ENCODE measurements at places on chromosomes 16 and 17.
A peak's percentile ranks its signal among the peaks of the same experiment; 100 is the strongest.

GRCh38 chr17:15342460-15342859, 1.1 kb upstream of the TEKT3 start:
- DNase-seq = no peak

DNA sequence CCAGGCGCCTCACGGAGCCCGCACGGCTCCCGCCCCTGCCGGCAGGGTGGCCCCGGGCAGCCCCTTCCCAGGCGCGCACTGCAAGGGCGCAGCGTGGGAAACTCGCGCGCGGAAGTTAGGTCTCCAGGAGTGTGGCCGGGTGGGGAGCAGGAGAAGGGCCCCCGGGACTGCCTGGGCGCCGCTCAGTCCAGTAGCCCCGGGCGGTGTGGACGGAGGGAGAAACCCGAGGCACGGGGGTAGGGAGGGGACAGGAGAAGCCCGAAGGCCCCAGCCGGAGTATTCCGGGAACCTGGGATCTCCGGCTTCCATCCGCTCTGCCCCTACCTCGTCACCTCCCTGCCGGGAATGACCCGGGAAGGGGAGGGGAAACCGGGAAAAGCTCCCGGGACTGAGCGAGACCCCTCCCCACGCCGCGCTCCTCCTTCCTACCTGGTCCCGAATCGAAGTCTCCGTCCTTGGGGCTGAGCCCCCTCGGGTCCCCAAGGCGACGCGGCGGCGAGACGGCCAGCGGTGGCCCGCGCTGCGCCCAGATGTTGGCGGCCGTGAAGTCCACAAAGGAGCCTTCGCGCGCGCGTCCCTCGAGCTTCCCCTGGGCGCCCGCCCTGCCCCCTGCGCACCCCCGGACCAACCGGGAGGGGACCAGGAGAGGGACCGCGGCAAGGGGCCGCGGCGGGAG, 418 bp downstream of the SOCS3 start:
- peak; percentile 31 for DNase-seq

- DNase-seq = no peak
Observed at GRCh38 chr17:81029859-81030258, 5.1 kb upstream of the BAIAP2 start.

GRCh38 chr16:716200-716568, 1.3 kb downstream of the METRN start:
- DNase-seq = no peak

GRCh38 chr16:7456211-7456610, 123.6 kb downstream of the RBFOX1 start:
- DNase-seq = peak; percentile 87

- no peak for DNase-seq
Observed at GRCh38 chr17:50557630-50558029, 2.9 kb upstream of the CACNA1G start.

GRCh38 chr16:86075488-86075785, 176.5 kb downstream of the IRF8 start:
- no peak for DNase-seq

DNA sequence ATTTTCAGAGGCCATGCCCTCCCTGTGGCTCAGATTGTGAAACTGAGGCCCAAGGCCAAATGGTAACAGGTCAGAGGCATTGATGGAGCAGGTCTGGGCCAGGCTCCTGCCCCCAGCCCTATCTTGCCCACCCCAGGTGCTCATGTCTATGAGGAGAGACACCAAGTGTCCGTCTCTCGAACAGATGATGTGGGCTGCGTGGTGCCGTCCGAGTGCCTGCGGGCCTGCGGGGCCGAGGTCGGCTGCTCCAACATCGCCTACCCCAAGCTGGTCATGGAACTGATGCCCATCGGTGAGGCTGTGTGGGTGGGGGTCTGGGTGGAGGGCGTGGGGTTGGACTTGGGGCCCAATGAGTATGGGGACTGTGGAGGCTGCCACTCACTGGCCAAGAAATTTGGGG, 8.7 kb upstream of the FAM83G start:
- DNase-seq = no peak

DNA sequence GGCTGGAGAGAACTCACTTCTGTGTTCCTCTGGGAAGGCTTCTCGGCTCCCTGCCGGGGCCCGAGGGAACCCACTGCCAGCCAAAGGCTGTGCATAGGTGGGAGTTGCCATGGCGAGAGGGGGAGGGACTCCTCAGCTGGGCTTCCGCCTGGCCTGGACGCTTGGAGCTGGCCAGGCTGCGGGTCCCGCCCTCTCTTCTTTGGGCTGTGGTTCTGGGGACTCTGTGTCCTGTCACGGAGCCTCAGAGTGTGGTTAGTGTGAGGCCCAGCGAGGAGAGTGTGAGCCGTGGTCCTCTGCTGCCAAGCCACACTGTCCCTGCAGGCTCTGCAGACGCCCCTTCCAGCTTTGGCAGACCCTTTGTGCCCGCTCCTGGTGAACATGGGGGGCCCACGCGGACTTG, 123.1 kb downstream of the OR1D5 start:
- no peak for DNase-seq

All from NCI-H1105 treated with DMSO at 0.1 percent for 48 hours (cell line).